ENCODE measurements at places on chromosomes 11 and 22.

- DNase-seq = no peak
These were observed 12.9 kb downstream of the GNB1L start for GRCh38 chr22:19841641-19842392.

DNA sequence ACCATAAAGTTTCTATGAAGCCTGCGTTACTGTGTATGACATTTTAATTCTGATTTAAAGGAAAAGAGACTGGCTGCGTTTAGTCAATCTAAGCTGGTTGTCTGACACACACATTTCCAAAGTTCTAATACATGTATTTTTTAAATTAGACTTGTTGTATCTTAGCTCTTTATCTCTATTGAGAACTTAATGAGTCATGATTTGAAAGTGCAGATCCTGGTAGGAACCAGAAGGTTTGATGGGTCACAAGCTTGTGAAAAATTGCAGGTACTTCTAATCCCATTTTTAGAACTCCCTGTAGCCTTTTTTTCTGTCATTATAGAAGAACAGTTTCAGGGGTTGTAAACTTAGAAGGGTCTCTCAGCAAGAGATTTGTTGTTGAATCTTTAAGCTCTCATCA is 210.3 kb downstream of the DDX10 start:
- DNase-seq = no peak

- no peak for DNase-seq
These were observed 749 bp downstream of the VWA5A start for GRCh38 chr11:124115782-124116616.

DNA sequence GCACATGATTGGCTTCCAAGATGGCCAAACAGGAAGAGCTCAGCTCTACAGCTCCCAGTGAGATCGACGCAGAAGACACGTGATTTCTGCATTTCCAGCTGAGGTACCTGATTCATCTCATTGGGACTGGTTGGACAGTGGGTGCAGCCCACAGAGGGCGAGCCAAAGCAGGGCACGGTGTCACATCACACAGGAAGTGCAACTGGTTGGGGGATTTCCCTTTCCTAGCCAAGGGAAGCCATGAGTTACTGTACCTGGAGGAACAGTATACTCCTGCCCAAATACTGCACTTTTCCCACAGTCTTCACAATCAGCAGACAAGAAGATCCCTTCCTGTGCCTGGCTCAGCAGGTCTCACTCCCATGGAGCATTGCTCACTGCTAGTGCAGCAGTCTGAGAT is 131.2 kb downstream of the DLG2 start:
- DNase-seq = no peak

GRCh38 chr11:63920939-63921417 is 4.0 kb upstream of the RCOR2 start:
- DNase-seq = no peak

DNA sequence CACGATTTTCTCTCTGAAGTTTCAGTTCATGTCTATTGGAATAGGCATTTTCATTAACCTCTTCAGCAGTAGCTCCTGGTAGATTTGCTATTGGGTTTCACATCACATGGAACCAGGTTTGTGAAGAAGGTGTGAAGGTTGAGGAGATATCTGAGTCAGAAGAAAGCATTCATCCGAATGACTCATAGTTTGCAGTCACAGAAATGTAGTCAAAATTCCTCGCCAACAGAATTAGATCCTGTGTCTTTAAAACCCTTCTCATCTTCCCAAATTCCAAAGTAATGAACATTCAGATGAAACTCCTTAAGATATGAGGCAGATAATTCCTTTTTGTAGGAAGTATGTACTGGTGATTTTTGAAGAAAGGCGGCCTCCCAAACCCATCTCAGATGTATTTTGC is 125.0 kb upstream of the LARGE1 start:
- DNase-seq = no peak

DNA sequence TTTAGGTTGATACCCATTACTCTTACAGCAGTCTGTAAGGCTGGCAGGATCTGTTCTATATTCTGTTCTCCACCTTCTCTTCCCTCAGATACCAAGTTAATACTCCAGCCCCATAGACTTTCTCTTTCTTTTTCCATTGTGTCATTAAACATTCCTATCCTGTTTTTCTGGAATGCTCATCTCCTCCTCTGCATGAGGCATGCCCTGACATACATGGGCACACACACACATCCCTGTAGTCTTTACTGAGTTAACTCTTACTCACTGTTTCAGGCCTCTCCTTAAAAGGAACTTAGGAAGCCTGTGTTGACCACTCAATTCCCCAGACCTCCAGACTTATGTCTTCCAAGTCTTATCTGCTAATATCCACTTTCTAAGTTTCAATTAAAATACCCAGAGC is 476.8 kb downstream of the METTL15 start:
- DNase-seq = no peak

GRCh38 chr11:75516886-75517285 is 8.9 kb downstream of the GDPD5 start:
- DNase-seq = no peak

DNA sequence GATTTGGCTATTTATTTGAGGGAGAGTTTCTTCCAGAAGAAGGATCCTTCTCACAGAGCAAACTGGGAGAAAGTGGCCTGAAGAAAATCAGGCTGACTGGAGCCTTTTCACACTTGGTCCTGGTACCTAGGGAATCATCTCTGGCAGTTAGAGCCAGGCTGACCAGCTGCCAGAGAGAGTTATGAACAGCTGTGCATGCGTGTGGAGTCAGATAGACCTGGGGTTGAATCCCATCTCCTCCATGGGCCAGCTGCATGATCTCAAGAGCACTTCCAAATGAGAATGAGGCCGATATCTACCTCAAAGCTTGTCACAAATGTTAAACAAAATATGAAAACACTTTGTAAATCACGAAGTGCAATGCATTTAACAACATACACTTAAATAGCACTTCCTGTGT is 390.0 kb downstream of the TENM4 start:
- DNase-seq = no peak

DNA sequence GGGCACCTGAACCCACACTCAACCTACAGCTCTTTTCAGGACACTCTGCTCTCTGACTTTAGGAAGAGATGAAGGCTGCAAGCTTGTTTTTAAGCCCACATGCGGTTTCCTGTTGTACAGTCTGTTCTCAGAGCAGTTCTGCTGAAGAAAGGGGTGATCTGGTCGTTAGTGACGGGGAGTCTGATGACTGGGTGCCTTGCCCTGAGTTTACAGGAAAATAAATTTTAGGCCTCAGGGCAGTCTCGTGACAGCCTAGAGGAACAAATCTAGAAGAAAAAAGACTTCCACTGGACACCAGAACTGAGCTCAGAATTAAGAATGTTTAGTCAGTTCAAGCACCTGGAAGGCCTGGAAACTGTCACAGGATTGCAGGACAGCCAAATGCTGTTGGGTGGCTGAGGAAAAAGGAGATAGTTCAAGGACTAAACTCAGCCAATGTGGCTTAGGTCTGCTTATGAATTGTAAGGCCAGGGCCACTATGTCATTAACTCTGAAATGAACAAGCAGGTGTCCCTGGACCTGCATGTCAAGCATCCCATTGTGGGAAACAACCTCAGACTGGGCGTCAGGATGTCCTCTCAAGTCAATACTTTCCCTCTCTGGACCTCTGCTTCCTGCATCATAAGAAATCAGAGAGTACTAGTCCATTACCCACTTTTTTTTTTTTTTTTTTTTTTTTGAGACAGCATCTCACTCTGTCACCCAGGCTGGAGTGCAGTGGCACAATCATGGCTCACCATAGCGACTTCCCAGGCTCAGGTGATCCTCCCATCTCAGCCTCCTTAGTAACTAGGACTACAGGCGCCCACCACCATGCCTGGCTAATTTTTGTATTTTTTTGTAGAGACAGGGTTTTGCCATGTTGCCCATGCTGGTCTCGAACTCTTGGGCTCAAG is 5.7 kb downstream of the PIK3IP1 start:
- no peak for DNase-seq

DNA sequence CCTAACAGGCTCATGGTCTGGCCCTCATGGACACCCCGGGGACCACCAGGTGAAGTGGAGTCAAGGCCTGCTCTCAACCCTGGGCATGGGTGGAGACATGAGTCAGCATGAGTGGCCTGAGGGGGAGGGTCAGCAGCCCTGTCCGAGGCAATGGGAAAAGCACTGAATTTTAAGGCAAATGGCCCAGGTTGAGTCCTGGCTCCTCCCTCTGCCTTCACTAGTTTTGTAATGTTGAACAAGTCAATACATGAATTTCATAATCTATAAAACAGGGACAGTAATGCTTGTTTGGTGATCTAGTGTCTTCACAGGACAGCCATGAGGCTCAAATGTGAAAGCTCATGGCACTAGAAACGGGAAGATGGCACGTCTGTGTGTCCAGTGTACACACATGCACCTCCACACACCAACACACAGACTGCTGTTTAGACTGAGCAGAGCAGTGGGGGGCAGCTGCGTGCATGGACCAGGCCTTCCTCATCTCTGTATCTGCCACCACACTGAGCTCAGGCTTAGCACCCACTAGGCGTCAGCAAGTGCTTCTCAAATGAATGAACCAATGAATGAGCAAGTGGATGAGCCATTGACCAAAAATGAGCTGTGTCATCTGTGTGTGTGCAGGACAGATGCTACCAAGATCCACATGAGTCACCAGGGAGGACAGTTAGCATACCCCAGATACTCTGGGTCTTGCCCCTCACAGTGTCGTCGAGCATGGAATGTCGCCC is 63.4 kb downstream of the NRXN2 start:
- no peak for DNase-seq

- DNase-seq = no peak
These were observed 4.3 kb downstream of the SELENOM start for GRCh38 chr22:31103111-31103510.

- DNase-seq = no peak
These were observed 552.8 kb upstream of the LRRC4C start for GRCh38 chr11:42012271-42012670.

- no peak for DNase-seq
These were observed 128.0 kb downstream of the MICAL2 start for GRCh38 chr11:12238420-12238819.

- no peak for DNase-seq
These were observed 6.0 kb downstream of the CNTF start for GRCh38 chr11:58628446-58628845.

DNA sequence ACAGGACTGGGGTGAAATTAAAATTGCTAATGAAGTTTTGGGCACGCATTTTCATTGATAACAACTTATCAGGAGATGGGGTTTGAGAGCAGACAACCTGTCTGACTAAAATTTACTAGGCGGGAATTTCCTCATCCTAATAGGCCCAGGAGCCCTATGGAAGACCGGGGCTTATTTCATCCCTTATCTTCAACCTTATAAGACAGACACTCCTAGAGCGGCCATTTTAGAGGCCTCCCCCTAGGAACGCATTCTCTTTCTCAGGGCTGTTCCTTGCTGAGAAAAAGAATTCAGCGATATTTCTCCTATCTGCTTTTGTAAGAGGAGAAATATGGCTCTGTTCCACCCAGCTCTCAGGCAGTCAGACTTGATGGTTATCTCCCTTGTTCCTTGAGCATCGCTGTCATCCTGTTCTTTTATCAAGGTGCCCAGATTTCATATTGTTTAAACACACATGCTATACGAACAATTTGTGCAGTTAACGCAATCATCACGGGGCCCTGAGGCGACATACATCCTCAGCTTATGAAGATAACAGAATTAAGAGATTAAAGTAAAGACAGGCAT is 39.3 kb upstream of the ZC3H12C start:
- no peak for DNase-seq

GRCh38 chr22:39949964-39950737 is 10.0 kb upstream of the TMA7B start:
- DNase-seq = no peak

- no peak for DNase-seq
These were observed 104.0 kb downstream of the PDE2A start for GRCh38 chr11:72569966-72570892.

- DNase-seq = no peak
These were observed at the start of gene CASP1 for GRCh38 chr11:105034813-105035620. CASP1 (minus strand) TSS chr11:105035144; CDS start chr11:105035113, 31 bp downstream.

DNA sequence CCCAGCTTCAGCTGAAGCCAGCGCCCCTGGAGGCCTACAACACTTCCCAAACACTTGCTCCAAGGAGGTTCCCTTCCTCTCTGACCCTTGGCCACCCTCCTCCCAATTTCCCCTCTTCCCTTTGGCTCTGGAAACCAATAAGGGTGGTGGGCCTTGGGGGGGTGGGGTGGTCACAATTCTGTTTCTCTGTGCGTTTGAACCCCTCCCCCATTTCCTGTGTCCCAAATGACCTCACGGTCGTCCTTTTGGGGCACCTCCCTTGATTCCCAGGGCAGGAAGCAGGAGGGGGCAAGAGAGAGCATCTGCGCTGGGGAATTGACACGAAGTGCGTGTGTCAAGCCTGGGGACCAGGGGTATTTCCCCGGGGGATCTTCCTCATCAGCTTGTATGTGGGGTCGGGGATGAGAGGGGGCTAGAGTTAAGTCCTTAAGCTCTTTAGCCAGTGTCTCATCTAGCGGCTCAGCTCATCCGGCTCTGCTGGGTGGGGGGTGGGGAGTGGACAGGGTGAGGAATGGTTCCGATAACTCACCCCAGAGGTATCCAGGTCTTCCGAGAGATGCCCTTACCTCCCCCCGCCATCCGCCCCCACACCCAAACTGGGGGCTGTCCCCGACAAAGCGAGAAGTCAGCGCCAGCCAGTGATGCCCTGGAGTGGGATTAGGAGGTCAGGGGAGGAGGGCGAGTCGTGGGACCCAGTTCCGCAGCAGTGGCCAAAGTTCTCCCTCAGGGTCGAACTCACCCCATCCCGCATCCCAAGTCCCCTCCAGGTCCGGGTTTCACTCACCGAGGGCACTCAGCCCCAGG is 587 bp downstream of the ESAM start:
- peak; percentile 33 for DNase-seq

GRCh38 chr11:67024966-67025365 is 2.0 kb downstream of the SYT12 start:
- no peak for DNase-seq

DNA sequence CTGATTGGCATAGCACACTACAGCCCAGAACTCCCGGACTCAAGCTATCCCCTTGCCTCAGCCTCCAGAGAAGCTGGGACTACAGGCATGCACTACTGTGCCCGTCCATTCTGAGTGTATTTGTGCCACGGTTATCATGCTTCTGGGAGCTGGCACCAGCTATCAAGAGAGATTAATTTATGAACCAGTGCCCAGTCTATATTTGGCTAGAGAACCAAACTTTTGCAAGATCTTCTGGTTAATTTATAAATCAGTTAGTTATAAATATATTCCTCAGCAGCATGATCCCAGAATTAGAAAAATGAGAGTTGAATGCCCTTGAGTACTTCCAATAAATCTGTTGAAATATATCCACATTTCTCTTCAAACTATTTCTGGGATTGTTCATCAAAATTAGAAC is 67.5 kb upstream of the OR5AN1 start:
- DNase-seq = no peak

- DNase-seq = peak; percentile 58
These were observed 12.6 kb upstream of the UCP2 start for GRCh38 chr11:73995247-73995646.

GRCh38 chr11:8934742-8935488 is 2.2 kb upstream of the C11orf16 start:
- DNase-seq = no peak

DNA sequence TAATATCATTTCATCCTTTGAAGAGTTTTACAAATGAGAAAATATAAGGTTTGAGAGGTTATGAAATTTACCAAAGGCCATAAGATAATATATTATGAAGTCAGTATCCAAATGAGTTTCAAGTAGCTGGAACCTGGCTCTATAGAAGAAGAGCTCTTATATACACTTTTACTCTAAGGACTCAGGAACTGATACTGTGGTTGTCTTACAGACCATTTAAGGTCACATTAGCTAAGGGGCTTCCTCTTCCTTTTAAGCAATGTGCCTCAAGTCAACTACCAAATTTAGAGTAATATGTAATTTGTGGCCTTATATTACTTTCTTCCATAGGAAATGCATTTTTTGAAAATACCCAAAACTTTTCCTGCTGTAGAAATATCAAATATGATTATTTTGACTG is 369.3 kb downstream of the DLG2 start:
- no peak for DNase-seq

- DNase-seq = no peak
These were observed 32.4 kb upstream of the MYH9 start for GRCh38 chr22:36419912-36420882.

Measured in GM06990 (cell line).